ENCODE measurements at places on chromosomes 16 and 17.
A peak's percentile ranks its signal among the peaks of the same experiment; 100 is the strongest.

- DNase-seq, result no peak
Measured at GRCh38 chr17:19341641-19342610, 20.6 kb downstream of the B9D1 start.

- no peak for DNase-seq
Measured at GRCh38 chr16:88306411-88306810, 76.3 kb upstream of the ZNF469 start.

GRCh38 chr17:81453076-81453475, 57.8 kb downstream of the BAHCC1 start:
- DNase-seq, result peak; percentile 66

GRCh38 chr17:40952661-40953060, 14.1 kb downstream of the KRT39 start:
- DNase-seq, result no peak

DNA sequence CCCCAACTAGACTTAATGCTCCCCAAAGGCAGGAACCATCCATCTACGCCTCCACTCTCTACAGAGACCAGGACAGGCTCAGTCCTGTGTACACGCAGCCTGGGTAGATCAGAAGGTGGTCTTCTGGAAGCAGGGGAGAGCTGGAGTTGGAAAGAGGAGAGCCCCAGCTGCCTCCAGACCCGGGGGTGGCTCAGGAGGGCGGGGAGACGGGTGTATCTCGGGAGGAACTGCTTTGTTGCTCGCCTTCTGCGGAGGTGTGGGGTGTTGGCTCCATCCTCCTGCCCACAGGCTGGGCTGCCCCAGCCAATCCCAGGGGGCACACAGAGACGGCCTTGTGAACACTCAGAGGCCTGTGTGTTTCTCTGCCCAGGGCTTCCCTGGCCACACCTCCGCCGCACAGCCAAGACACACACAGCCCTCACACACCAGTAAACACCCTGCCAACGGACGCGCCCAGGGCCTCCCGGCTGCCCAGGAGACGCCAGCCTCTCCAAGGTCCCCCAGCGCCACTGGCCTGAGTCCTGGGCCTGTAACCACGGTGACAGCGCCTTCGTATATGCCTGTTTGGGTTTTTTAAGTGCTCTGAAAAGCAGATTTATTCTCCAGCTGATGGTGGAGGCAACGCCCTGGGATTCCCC, 143.4 kb upstream of the CDC42EP4 start:
- peak; percentile 11 for DNase-seq

DNA sequence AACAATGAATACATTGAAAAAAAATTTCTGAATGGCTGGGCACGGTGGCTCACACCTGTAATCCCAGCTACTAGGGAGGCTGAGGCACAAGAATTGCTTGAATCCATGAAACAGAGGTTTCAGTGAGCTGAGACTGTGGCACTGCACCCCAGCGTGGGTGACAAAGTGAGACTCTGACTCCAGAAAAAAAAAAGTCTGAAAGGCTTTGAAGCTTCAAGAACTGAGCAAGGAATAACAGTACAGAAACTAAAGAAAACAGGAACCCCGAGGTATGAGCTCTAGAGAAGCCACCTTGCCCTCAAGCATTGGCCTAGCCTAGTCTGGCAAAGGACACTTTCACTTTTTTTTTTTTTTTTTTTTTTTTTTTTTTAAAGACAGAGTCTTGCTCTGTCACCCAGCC, 45.0 kb downstream of the TEX2 start:
- DNase-seq, result no peak

DNA sequence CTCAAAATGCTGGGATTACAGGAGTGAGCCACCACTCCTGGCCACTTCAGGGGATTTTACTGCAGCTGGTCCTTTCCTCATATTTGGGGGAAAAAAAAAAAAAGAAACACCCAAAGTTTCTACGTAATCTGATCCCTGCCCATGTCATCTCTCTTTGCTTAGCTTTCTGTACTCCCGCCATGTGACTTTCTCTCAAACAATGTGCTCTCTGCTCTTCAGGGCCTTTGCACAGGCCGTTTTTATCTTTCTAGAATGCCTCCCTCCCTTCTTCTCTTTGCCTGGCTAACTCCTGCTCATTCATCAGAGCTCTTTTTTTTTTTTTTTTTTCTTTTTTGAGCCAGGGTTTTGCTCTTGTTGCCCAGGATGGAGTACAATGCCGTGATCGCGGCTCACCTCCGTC, 4.9 kb upstream of the HDAC5 start:
- DNase-seq, result no peak

GRCh38 chr17:38597375-38597774, 8.4 kb downstream of the SRCIN1 start:
- no peak for DNase-seq

DNA sequence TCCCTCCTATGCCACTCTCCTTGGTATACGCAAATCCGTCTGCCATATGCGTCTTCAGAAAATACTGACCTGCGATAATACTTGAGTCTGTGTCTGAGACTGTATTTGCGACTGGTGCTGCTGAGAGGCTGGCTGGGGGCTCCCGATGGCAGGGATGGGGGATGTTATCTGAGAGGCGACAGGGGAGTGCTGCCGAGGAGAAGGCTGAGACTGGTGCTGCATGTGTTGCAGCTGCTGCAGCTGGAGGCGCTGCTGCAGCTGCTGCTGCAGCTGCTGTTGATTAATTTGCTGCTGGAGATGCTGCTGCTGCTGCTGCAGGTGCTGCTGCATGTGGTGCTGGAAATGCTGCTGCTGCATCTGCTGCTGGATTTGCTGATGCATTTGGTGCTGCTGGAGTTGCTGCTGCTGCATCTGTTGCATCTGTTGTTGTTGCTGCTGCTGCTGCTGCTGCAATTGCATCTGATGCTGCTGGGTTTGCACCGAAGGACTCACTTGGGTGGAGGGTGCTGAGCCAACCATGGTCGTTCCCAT, 107.7 kb downstream of the TOX3 start:
- no peak for DNase-seq

GRCh38 chr16:2883458-2883908, 468 bp downstream of the FLYWCH2 start:
- peak; percentile 13 for DNase-seq

DNA sequence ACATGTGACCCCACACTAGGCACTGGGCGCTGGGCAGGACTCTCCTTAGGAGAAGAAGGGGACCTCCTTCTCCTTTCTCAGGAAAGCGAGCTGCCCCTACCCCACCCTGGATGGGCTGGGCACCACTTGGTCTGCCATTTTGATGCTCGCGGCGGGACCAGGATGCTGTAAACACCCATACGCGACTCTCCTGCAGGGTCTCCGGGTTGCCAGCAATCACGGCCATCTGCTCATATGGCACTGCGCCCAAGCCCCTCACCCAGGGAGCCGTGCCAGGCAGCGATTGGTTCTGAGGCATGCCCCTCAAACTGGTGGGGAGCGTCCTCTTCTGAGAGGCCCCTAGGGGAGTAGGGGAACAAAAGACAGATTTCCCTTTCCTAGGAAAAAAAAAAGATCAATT, 99.0 kb downstream of the C16orf78 start:
- DNase-seq, result peak; percentile 79

GRCh38 chr16:24995469-24995868, 19.7 kb downstream of the ARHGAP17 start:
- DNase-seq, result no peak

DNA sequence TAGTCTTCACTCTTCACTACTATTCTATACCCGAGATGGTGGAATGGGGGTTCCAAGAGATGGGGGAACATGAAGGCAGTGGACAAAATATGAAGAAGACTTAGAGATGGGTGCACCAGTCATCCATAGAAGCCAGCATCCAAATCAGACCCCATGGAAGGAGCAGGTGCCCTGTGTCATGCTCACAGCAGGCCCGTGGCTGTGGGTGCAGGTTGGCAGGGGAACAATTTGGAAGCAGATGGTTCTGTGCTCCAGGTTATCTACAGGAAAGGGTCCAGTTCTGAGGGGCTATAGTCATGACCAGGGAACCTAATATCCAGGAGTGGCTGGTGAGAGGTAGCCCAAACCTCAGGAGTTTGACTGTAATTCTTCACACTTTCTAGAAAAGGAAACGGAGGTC, 9.6 kb upstream of the LPCAT2 start:
- no peak for DNase-seq

DNA sequence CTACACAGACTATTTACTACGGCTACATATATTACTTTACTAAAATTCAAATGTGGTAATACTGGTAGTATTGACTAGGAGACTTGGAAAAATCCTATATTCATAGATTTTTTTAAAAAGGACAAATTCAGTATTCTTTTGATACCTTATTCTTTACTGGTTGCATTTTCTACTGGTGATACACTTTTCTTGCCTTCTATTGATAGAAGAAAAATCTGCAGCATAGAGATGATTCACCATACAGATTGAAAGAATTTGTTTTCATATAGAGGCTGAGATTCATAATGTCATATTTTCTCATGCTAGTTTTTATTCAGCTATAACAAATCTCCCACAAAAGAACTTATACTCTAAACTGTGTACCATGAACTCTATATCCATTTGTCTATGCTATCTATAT, 195.4 kb upstream of the C17orf78 start:
- DNase-seq, result no peak

- no peak for DNase-seq
Measured at GRCh38 chr17:45131616-45132319, 547 bp downstream of the PLCD3 start.

GRCh38 chr16:23673971-23674614, 4.6 kb upstream of the PLK1 start:
- no peak for DNase-seq

- no peak for DNase-seq
Measured at GRCh38 chr17:62666801-62667591, 39.5 kb downstream of the MRC2 start.

DNA sequence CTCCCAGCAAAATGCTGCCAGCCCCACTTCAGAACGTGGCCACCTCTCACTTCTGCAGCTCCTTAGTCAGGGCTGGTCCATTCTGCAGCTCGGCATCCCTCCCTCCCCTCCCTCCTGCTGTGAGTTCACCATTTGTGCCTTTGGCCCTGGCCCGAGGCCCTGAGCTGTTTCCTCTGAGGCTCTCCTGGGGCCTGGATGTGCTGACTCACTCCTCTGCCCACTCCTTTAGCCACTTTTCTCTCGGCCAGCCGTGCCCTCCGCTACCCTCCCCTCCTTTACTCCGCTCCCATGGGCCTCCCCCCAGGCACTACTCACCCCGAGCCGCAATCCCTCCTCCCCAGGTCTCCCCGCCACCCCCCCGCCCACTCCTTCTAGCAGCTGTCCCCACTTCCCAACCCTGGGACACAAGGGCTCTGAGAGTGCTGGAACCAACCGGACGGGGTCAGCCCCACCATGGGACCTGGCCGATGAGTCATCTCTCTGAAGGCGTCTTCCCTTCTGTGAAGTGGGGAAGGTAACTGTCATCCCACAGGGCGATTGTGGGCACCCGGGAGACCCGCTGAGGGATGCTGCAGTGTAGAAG, 11.5 kb downstream of the KCNG4 start:
- DNase-seq, result no peak

- DNase-seq, result no peak
Measured at GRCh38 chr16:88468275-88469129, 15.4 kb downstream of the ZFPM1 start.

DNA sequence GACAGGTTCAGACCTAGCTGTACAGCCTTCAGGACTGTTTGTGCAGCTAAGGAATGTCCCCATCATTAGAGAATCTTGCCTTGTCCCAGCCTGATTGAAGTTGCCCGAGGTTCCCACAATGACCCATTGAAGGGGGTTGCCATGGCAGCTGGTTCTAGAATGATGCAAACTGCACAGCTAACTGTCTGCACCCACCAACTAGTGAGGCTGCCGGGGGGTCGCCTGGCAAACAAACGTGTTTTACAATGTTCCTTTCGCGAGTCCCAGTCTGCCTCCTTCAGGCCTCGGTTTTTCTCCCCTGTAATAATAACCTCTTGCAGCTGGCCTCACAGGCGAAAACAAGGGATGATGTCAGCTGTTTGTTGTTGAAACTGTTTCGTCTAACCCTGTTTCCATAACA, 5.5 kb downstream of the C16orf96 start:
- no peak for DNase-seq

- no peak for DNase-seq
Measured at GRCh38 chr16:28891964-28892890, 13.9 kb downstream of the ATP2A1 start.

DNA sequence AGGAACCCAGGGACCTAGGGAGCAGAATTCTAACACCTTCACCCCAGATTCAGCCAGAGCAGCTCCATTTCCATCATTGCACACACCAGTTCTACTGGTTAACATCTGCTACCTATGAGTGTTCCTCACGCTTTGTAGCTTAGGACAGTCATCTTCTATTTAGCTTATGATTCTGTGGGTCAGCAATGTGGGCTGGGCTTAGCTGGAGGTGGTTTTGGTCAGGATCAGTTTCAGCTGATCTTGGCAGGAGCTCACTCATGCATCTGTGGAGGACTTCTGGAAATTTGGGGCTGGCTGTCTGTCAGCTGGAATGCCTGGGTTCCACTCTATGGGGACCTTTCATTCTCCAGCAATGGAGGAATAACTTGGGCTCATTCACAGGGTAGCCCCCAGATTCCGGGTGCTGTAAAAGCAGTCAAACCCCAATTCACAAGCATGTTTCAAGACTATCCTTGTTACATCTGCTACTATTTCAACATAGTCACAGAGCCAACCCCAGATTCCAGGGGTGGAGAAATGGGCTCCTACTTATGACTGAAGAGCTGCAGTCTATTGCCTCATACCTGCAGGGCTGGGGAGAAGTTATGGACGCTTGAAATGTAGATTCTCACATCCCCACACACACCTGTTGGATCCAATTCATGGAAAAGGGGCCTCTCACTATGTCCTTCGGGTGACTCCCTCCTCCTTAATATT, 3.4 kb upstream of the HP start:
- DNase-seq, result no peak

GRCh38 chr17:18368946-18369345, 5.6 kb upstream of the SHMT1 start:
- no peak for DNase-seq

- DNase-seq, result no peak
Measured at GRCh38 chr17:17750881-17751280, 69.6 kb downstream of the RAI1 start.

- peak; percentile 75 for DNase-seq
Measured at GRCh38 chr16:23434380-23434779, 18.6 kb downstream of the COG7 start.

- no peak for DNase-seq
Measured at GRCh38 chr17:4086041-4086483, 56.8 kb downstream of the ZZEF1 start.

- peak; percentile 72 for DNase-seq
Measured at GRCh38 chr17:80774643-80775281, 216.9 kb upstream of the CHMP6 start.

DNA sequence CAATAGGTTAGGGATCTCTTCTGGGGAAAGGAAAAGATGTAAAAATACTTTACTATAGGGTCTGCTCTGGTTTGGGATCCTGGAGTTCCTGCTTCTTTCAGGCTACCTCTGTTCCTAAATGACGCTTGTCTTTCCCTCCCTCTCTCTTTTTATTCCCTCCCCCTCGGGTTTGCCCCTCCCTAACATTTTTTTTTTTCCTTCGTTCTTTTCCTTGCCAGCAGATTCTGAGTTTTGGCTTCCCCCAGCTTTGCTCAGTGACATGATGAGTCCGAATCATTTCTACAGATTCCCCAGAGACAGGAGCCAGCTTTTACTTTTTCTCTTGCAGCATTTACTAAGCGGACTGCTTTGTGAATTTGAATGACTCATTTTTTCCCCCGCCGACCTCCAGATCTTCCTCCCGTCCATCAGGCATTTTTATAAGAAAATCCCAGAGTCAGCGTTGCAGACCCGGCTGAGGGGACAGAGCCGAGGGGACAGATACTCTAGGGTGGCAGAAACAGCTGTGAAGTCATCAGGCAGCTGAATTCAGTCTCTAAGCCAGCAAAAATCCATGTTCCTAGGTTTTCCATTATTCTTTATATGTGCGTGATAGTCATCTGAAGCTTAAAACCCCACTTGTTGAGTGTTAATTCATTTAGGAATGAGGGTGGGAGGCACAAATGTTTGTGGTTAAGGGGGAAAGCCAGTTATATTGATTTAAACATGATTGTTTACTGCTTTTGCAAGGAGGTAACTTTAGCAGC, at the start of gene TMEM100:
TSS of gene TMEM100 (minus strand) at position 123 of the 746 bp plus-strand sequence. CDS start 1,794 bp downstream, outside the sequence.
- DNase-seq, result no peak
